ENCODE measurements at places on chromosomes 6 and 20.

- no peak for DNase-seq
Observed at GRCh38 chr20:50911716-50912115, 19.5 kb downstream of the ADNP start.

GRCh38 chr6:41047745-41048732 lies 5.0 kb upstream of the APOBEC2 start:
- DNase-seq, result no peak

DNA sequence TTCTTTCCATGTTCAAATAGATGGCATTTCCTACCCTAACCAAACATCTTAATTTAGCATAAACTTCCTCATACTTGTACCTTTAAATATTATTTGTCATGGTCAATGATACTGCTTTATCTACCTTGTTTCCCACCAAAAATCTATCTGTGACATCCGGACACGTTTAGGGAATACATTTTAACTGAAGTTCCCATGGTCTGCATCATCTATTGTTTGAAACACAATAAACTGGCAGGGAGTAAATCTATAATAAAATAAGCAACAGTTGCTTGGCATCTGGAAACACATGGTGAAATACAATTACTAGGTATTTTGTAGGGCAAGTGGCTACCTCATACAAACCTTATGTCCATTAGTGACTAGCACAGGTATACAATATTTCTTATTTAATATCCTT lies 289.1 kb downstream of the GJA1 start:
- no peak for DNase-seq

DNA sequence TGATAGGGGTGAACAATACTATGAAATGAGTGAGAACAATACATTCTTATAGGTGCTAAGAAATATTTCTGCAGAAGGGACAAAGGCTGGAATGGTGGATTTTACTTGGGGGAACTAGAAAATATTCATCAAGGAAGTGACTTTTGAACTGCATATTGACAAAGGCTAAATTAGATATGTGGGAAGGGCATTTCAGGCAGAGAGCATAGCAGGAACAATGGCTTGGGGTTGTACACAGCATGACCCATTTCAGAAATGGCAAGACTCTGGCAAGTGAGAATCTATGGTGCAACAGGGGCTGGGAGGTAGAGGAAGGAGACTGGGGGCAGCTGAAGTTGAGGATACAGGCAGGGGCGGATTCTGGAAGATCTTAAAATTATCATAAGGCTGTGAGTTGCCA lies 46.7 kb upstream of the KIF16B start:
- no peak for DNase-seq

DNA sequence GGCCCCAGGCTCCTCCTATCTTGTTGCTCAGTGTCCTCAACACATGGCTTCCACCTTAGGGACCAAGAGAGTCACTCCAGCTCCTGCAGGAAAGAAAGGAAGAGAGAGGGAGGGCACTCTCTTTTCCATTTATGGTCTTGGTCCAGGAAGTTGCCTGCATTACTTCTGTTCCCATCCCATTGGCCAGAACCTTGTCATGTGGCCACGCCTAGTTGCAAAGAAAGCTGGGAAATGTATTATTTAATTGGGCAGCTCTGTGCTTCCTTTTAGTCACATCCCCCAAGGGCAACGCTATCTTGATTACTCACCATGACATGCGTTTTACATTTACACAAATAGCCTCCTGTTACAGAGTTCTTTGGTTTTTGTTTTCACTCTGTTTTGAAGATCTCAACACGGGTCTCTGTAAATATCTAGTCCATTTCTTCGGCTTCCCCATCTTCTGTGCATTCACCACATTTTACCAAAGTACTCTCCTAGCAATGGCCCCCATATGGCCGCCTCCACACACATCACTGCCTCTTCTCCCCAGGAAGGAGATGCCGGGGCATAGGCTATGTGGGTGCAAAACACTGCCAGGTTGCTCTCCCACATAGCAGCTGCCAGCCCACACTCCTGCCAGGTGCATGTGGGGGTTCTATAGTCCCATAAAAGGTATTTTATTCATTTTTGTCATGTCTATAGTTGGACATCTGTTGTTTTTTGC lies 35.7 kb upstream of the ZMYND8 start:
- DNase-seq, result peak; percentile 64

GRCh38 chr6:16136091-16136490 lies 7.2 kb downstream of the MYLIP start:
- peak; percentile 24 for DNase-seq

DNA sequence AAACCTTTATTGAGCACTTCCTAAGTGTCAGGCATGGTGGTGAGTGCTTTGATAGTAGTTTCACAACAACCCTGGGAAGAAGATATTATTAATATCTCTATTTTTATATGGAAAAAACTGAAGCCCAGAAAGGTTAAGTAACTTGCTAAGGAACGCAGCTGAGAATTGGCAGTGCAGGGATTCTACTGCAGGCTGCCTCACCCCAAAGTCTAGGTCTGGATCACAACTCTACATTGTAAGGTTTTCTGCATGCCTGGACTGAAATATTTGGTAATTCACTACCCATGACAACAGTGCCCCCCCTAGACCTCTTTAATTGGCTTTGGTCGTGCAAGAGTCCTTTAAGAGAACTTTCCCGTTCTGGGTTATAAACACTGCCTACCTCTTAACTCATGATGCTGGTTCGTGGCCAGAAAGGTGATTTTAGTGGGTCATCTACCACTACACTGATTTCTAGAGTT lies 67.1 kb upstream of the KCNQ5 start:
- no peak for DNase-seq

- no peak for DNase-seq
Observed at GRCh38 chr6:138429761-138430160, 25.7 kb downstream of the HEBP2 start.

GRCh38 chr6:13282393-13283069 lies 45.8 kb downstream of the TBC1D7 start:
- DNase-seq, result no peak

GRCh38 chr20:38278763-38279162 lies 18.2 kb upstream of the KIAA1755 start:
- no peak for DNase-seq

Data from CD4-positive, alpha-beta T cell treated with Interleukin-15 for 1 hour (primary cell).